Esophagus muscularis mucosa (tissue), 4 donors: ENCODE measurements at places on chromosomes 11 and 22. TPM values are rescaled to one million over a fixed set of nuclear protein-coding genes. Genes with fewer than 3 reads are reported as not detected.

The KRTAP5-6 gene
- total RNA-seq = not detected

GRCh38 chr11:104214517-104214916, 50.6 kb upstream of the PDGFD start:
- DNase-seq = no peak

DNA sequence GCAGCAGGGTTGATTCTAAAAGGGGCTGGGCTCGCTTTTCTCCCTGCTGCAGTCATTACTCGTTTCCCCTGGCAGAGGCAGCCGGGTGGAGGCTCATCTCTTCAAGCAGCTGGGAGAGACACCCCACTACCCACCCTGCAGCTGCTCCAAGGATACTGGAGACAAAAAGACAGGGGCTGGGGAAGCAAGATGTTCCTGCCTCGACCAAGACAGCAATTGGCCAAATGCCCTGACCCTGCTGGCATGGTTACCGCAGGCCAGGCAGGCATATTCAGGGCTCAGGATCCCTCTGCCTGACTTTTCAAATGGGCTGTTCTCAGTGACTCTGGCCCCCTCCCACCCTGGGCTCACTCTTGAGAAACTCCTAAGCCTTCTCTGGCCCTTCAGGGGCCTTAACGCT, 6.8 kb upstream of the RGL4 start:
- no peak for DNase-seq

The PATE2 gene
- not detected for total RNA-seq

The TST gene
- total RNA-seq = 44.1 TPM

The OR51B4 gene
- not detected for total RNA-seq

- no peak for DNase-seq
Observed at GRCh38 chr11:118380571-118380970, 20.8 kb upstream of the ATP5MG start.

The GNAZ gene
- total RNA-seq = 72.3 TPM
